NCI-H1105 treated with DMSO at 0.1 percent for 48 hours (cell line): ENCODE measurements at places on chromosomes 12 and 14.
A peak's percentile ranks its signal among the peaks of the same experiment; 100 is the strongest.

- DNase-seq = peak; percentile 58
These were observed 2.2 kb downstream of the NELL2 start for GRCh38 chr12:44873898-44874297.

DNA sequence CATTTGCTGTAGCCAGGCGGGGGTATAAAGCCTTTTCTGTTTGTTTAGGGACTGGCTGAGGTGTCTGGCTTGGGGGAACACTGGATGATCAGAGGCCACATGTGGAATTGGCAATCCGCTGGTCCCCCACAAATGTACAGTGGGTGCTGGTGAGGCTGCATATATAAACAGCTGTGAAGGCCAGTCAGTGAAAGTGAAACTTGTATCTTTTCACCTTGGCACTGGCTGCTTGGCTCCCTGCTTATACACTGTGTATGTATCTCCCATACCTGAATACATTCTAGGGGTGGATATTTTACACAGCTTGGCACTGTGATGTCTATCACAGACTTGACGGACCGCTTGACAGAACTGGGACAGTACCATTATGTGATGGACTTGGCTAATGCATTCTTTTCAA lies 246.8 kb upstream of the AVPR1A start:
- DNase-seq = no peak

DNA sequence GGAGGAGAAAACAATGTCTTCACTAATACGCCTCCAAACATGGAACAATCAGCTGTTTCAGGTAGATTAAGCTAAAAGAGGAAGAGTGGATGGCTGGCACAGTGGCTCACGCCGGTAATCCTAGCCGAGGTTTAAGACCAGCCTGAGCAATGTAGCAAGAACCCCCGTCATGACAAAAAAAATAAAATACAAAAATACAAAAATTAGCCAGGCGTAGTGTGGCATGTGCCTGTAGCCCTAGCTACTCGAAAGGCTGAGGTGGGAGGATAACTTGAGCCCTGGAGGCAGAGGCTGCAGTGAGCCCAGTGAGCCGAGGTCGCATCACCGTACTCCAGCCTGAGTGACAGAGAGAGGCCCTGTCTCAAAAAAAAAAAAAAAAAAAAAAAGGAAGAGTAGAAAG lies 1.2 kb upstream of the MED13L start:
- no peak for DNase-seq

- no peak for DNase-seq
These were observed 55.8 kb upstream of the LIMA1 start for GRCh38 chr12:50338920-50339645.

DNA sequence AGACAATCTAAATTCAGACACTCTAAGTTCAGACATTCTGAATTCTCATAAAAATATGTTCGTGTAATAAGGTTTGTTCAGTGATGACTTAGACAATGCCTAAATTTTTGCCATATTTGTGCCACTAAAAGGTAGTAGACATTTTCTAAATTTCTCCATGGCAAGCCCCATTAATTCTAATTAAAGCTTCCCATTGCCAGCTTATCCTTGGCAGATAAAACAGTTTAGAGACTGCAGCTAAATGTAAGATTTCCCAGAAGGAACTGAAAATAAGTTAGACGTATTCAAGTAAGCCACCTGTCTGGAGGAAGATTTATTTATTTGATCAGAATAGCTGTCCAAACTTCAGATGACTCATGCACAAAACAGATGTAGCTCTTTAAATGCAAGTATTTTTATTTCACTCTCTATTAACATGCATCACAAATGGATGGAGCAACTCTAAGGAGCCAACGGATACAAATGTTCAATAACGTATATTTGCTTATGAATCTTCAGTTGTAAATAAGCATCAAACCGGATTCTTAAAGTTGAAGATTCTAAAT lies 130.4 kb downstream of the SLC2A13 start:
- DNase-seq = no peak

GRCh38 chr12:92886131-92886530 lies 43.0 kb downstream of the EEA1 start:
- DNase-seq = no peak

DNA sequence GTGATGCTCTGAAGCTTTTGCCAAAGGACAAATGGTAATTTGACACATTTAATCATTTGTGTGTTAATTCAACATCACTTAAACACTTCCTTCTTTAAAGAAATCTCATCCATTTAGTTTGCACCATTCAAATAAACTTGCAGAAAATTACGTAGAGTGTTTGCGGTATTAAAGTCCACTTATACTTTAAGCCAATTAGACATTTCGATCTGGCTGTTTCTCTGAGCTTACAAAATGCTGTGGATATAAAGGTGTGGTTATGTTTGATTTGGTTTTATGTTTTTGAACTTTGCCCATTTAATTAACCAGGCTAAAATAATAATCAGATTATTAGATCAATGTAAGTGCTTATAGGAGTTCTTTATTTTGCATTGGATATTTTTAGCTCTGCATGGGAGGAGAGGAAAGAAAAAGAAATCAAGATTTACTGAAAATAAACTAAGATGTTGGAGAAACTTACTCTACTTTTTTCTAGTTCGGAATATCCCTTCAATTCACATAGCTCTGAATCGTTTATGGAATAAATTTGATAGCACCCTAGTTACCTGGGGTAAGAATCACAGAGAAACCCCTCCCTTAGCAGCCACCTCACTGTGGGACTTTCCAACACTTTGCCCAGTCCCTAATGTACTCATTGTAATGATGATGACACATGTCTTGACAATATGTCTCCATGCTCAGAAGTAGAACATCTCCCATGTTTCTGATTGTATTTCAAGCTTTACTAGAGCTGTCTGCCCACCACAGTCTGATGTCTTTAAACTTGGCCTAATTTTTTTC lies 268.0 kb downstream of the BTG1 start:
- no peak for DNase-seq

DNA sequence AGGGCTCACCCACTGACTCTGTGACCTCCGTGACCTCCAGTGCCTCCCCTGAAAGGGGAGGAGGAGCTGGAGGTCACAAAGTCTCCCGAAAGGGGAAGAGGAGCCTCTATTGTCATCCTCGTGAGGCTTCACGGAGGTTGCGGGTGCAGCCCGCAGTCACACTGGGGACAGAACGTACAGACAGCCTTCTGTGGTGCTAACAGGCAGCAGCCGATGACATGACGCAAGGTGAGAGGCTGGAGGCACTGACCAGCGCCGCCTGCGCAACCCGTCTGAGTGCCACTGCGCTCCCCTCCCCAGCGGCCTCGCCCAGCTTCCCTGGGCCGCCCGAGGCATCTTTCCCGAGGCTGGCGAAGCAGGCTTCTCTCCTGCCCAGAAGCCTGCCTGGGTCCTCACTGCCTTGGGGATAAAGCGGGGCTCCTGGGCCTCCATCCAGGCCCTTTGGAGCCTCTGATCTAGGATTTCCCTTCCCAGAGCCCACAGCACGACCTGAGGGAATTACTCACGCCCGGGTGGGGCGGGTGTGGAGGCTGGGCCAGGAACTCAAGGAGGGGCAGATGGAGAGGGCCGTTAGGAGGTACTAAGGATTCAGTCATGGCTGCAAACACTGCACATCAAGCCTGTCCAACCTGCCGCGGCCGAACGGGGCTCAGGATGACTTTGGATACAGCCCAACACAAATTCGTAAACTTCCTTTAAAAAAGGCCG lies 12.3 kb upstream of the LBHD2 start:
- no peak for DNase-seq

DNA sequence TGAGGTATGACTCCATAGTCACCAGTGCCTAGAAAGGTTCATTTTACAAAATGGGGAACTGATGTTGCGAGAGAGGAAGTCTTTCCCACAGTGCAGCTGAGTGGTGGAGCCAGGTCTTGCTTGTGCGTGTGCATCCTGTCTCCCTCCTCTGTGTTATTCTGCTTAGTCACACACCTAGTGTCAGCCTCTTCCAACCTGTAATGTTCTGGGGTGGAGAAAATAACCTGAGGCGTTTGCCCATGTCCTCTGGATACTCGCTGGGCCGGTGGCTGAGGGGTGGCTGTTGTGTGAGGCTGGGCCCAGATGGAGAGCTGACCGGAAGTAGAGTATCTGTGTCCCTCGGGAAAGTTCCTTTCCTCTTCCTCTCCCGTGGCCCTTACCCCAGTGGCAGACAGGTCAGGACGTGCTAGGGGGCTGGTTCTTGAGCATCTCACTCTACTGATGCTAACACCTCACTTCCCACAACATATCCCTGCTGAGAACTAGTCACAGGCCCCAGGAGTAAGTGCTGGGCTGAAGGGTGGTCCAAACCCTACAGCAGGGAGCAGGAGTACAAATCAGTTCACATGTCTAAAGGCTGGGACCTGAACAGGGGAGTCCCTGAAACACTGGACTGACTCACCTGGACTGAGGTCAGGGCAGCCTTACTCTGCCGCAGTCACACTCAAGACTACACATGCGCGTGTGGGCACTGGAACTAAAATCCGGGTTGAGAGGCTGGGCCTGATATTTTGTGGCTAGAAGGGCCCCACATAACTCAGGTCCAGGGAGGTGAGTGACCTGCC lies 7.0 kb downstream of the MLF2 start:
- DNase-seq = no peak

GRCh38 chr12:9114946-9115345 lies 773 bp downstream of the A2M start:
- DNase-seq = no peak

DNA sequence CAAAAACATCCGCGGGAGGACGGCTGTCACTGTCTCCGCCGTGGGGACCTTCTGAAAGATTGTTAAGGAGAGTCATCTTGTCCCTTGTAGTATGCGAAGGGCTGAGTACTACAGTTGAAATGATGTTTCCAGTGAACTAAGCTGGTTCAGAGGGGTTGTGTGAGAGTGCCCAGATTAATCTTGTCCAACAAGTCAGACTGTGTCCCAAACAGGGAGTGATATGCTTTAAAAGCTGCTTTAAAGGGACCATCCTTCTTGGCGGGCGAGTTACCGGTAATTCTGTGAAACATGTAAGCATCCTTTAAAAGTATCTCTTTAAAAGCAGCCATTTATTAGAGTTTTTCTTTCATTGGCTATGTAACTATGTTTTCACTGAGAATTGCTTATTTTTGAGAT lies 1.1 kb downstream of the WDR20 start:
- no peak for DNase-seq

DNA sequence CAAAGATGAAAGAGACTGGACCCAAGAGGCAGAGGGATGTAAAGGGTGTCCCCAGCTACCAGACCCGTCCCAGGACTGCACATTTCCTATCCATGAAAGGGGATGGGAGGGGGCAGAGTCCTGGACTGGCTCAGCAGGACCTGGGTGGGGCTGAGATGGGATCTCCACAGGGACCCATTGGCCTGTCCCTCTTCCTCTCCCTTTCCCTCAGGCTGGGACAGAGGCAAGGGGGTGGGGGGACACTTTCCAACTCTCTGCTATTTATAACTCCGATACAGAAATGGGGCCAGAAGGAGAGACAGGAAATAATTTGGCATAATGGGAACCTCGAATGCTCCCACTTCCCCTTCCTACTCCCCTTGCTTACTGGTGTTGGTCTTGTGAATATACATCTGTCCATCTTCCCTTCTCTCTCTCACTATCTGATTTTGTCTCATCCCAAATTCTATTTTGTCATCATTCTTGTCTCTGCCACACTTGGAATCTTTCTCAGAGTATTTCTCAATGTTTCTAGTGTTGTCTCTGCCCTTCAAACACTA lies 1.1 kb upstream of the ITGA7 start:
- DNase-seq = no peak

DNA sequence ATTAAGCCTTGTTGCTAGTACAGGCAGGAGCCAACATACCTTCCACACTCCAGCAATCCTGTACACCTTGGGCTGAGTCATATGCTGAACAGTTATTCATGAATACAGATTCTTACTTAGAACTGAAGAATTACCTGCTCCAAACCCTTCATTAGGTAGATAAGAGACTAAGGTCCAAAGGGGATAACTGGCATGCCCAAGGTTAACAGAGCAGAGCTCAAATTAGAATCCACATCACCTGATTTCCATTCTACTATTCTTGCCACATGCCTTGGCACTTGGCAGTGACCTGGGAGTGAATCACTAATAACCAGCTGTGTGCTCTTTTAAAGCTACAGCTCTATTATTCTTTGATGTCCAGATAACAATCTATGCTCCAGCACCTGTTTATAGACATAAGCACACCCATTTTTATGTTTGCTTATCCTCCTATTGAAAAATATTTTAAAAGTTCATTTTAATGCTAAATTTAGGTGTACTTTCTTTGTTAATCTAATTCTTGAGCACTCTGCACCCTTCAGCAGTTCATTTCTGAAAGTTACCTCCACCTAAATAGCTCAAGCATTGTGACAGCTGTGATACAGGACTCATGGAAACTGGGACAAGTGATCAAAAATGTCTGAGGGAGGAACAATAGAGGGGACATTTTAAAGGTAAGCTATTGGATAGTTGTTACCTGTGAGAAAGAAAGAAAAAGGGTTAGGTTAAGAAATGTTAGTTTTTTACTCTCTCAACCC lies 19.4 kb downstream of the LPCAT3 start:
- DNase-seq = no peak

DNA sequence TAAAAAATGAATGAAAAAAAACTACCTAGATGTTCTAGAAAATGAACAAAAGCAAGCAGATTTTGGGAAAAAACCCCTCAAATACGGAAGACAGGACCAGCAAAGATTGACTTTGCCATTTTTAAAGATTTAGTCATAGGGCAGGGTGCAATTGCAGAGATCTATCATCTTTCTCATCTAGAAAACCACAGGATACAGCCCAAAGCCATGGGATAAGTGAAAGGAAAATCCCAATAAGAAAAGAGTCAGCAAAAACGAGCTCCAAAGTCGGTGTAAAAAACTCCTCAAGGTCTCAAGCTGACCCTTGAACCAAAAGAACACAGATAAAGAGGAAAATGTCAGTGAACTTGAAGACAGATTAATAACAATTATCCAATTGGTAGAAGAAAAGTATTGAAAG lies 28.0 kb downstream of the CEP290 start:
- no peak for DNase-seq

DNA sequence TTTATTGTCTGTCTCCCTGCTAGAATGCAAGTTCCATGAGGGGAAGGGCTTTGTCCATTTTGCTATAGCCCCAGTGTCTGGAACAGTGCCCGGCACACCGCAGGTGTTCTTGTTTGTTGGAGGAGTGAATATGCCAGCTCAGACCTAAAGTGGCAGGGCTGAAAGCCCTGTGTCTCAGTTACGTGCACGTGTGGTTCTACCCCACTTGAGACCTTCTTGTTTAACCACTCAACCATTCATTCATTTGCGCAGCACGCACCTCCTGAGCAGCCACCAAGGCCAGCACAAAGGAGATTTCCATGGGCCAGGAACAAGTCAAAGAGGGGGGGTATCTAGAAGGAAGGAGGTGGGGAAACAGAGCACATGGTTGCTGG lies 338.0 kb upstream of the FKBP4 start:
- DNase-seq = no peak

DNA sequence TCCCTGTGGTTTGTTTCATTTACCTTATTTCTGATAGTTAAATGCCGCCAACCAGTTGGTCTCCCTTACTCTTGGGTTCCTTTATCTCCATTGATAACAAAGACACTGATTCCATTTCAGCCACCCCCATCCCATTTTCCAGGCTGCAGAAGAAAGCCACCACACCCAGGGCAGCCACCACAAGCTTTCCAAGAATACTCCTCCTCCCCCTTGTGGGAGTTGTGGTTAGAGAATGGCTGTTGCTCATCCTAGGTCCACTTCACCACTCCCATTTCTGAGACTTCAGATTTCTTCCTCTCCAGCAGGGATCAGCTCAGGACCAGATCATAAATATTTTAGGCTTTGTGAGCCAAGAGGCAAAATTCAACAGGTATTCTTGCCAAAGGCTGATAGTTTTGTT lies 73.9 kb downstream of the ANO4 start:
- DNase-seq = no peak
